ENCODE measurements at places on chromosomes 5 and 9.

GRCh38 chr9:95696701-95697100 lies 178.8 kb upstream of the ERCC6L2 start:
- no peak for DNase-seq

GRCh38 chr5:14234204-14234603 lies 91.1 kb downstream of the TRIO start:
- DNase-seq: no peak

- DNase-seq: no peak
Measured at GRCh38 chr5:14261856-14262611, 118.9 kb downstream of the TRIO start.

DNA sequence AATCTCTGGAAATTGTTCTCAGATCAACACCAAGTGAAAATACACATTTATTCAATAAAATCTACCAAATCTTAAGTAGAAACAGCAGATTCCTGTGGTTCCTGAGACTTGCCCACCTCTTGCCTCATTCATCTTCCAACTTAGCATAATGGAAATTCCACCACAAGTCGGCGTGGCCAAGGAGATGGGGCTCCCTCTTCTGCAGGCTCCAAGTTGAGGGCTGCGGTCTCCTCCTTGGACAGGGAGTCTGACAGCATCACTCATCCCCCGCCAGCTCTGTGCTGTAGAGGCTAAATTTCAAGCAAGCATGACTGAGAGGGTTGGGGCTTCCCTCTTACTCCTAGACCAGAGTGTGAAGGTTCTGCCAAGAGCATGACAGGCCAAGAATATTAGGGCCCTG lies 273.7 kb downstream of the DIRAS2 start:
- no peak for DNase-seq

- DNase-seq: no peak
Measured at GRCh38 chr9:9002826-9003583, 1203.4 kb upstream of the DMAC1 start.

GRCh38 chr5:132437604-132438266 lies 52.8 kb downstream of the IRF1 start:
- DNase-seq: no peak

DNA sequence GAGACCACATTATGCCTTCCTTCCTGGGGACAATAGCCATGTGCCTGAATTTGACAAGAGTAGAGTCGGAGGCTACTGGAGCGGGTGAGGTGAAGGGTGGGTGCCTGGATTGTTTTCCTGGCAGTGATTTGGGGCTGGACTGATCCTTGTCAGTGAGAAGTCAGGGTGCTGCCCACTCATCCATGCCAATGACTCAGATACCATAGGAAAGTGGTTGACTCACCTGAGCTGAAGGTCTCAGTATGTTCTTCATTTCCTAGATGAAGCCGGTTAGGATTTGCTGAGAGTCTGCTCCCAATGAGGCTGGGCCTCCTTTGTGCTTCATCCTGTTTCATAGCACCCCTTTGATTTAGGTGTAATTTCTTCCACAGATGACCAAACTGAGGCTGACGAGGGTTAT lies 366.0 kb downstream of the KDM4C start:
- DNase-seq: no peak

DNA sequence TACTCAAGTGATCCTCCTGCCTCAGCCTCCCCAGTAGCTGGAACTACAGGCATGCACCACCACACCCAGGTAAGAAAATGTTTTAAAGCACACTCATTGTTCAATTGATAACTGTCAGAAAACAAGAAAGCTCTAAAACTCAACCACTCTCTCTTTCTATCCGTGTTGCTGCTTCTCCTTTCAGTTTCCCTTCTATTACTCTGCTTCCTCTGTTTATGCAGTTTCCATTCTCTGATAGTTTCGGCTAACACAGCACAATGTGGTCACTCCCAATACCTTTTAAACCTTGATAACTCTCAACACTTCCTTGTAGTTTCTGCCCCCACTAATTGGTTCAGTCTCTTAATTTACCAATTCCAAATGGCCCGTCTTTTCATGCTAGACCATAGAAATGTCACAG lies 59.2 kb upstream of the NR4A3 start:
- DNase-seq: no peak

DNA sequence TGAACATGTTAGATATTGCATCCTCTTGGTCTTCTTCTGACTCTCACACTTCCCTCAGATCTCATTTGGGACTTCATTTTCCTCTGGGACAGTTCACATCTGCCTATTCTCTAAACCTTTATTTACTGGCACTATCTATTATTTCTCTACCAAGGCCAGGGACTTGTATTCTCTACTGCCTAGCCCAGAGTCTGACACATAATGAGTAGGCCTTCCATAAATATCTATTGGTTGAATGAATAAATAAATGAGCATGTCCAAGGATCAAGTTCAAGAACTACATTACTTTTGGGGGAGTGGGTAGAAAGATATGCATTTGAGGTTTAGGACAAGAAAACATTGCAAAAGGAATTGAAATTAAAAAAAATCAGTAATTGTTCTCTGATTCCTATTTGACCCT lies 250.3 kb downstream of the TRIM32 start:
- no peak for DNase-seq
